ENCODE measurements at places on chromosomes 1 and 21.

GRCh38 chr1:173190101-173190936 is 16.8 kb downstream of the TNFSF4 start:
- peak; percentile 69 for DNase-seq

- DNase-seq = peak; percentile 88
Measured at GRCh38 chr1:36977731-36978406, 56.4 kb downstream of the GRIK3 start.

DNA sequence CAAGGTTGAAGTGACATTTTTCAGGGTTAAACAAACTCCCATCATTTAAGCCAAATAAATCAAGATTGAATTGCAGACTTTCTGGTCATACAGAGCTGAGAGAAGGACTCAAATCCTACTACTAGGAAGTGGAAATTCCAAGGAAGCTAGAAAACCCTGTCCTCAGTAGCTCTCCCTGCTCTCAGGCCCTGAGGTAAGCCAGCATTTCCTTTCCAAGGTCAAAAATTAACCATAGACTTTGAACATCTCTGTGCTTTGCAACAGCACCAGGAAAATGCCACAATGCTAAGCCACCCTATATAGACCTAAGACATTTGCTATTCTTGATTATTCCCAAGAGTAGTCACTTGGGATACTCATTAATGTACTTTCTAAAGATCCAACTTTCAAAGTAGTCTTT is 45.1 kb downstream of the LUZP1 start:
- DNase-seq = no peak

- DNase-seq = no peak
Measured at GRCh38 chr1:221574529-221574928, 167.4 kb downstream of the DUSP10 start.

GRCh38 chr1:227127891-227128290 is 187.8 kb downstream of the COQ8A start:
- DNase-seq = no peak

GRCh38 chr1:150791585-150791984 is 16.5 kb downstream of the CTSK start:
- DNase-seq = no peak

GRCh38 chr1:224212618-224213061 is 29.6 kb downstream of the DEGS1 start:
- DNase-seq = no peak

GRCh38 chr1:97903626-97904025 is 17.2 kb downstream of the DPYD start:
- peak; percentile 88 for DNase-seq

DNA sequence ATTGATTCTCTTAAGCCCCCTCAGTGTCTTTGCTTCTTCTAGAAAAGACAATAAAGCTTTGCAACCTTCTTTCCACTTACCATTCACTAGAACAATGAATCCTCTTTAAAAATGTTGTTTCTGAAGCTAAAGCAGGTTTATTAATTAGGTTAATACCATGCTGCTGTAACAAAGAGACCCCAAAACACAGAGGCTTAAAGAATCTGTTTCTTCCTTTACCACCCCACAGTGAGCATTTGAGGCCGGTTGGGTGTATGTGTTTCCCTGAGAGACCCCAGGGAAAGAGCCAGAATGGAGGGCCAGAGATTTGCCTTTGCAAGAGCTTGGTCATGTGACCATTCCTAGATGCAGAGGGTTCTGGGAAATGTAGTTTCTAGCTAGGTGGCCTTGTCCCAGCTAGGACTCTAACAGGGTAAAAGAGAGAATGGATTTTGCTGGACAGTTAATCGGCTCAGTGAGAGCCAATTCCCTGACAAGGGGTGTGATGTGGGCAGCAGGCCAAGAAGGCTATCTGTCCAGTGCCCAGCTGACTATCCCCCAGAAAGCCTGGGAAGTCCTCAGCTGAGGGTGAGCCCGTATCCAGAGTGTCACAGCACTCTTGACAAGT is 191.8 kb upstream of the TMEM51 start:
- no peak for DNase-seq

DNA sequence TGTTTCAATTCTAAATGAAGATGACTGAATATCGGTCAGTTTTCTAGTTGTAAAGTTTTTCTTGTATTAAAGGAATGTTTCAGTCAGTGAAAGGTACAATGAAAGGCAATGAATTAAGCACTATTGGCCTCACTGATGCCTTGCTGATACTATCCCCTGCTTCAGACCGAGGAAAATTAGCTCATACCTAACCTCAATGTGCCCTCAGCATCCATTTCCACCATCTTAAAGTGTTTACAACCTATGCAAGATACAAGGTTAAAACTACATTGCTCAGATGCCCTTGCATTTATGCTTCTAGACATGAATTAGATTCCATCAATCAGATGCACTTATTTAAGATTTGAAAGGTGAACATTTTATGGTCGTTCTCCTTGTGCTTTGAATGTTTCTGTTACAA is 184.5 kb downstream of the COP1 start:
- no peak for DNase-seq

- no peak for DNase-seq
Measured at GRCh38 chr1:160935527-160936258, 18.9 kb downstream of the ITLN2 start.

DNA sequence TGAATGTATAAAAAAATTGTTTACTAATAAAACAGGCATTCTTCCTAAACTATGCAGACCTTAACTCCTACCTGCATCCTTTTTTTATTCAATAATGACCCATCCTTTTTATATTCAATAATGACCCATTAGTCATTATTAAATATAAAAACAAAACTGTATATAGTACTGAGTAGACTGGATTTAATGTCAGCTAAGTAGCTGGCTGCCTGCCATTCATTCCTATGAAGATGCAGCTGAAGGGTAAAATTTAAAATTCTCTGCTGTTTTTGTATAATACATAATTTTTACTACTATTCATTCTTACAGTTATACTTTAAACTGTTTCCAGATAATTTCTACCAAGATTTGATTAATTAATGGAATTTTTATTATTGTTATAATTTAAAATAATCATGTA is 79.3 kb downstream of the DENND1B start:
- no peak for DNase-seq

DNA sequence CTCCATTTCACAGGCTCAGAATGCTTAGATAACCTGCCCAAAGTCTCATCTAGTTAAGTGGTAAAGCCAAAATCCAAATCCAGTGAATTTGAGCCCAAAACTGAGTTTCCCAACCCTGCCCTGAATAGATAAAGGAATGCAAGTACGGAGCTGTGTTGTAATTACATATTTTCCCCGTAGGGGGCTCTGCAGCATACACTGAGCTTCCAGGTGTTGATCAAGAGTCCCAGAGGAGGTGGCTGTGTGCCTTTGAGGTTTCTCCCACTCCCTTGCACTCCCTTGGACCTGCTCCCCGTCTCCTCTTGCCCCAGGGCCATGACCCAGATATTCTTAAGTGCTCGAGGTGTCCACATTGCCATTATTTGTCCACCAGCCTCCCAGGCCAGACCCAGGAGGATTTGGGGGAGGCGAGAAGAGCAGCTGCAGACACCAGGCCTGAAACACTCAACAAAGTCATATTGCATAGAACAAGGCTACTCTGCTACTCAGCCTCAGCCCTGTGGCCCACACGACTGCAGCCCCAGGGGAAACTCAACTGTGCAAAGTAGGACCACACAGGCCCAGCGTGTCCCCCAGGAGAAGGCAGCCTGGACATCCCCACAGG is 18.4 kb upstream of the LY9 start:
- no peak for DNase-seq

DNA sequence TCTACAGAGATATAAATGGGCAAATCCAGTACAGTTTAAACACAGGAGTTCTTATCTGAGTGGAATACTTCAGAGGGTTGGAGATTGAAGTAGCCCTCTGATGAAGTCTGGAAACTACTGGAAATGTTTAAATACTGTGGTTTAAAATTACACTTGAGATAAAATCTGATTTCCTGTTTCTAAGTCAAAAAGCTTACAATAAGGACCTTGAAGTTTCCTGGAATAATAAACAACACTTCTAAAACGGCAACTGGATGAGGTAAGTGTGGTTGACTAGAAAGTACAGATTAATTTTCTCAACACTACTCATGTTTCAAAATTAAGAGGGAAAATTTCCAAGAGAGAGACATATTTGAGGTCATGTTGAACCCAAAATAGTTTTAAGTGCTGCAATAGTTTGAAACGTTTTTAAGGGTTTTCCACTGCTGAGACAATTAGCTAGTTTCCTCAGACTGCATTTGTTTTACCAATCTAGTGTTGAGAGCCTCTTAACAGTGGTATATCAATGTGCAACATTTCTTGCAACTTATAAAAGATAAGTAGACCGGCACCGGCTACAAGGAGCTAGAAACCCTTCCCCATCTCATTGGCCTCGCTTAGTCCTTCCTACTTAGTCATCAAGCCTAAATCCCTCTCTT is 27.4 kb downstream of the KCNA3 start:
- no peak for DNase-seq

GRCh38 chr1:186482661-186483255 is 21.8 kb upstream of the PDC start:
- peak; percentile 90 for DNase-seq

- no peak for DNase-seq
Measured at GRCh38 chr1:160130486-160130885, 14.9 kb downstream of the ATP1A2 start.

GRCh38 chr1:176843352-176844297 is 320.9 kb downstream of the ASTN1 start:
- DNase-seq = peak; percentile 87

- DNase-seq = no peak
Measured at GRCh38 chr1:168504064-168504837, 39.5 kb downstream of the XCL2 start.

- no peak for DNase-seq
Measured at GRCh38 chr1:41898191-41898713, 20.5 kb downstream of the HIVEP3 start.

DNA sequence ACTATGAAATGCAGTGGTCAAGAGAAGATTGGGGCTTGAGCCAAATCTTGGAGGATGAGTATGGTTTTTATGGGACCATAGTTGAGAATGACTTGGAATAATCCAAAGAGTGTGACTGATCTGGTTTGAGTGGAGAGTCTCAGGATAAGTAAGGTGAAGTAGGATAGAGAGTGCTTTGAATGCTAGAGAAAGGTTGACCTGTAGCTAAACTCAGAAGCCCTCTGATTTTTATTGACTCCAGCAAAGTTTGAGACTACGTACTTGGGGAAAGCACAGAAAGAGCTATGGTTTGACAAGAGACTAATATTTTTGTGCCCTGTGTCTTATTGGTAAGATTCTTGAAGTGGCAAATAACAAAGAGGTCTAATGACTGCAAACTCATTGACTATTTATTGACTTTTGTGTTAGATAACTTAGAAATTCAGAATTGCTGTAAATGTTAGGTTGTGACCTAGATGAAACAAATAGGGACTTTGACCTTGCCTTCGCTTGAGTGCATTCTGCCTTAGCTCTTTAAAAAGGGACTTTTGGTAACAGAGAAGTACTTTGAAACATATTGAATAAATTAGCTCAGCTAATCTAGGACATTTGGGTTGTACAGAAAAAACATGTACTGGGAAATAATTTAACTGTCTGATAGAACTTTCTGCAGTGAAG is 35.1 kb downstream of the UAP1 start:
- no peak for DNase-seq

- DNase-seq = no peak
Measured at GRCh38 chr1:60413091-60413490, 339.5 kb upstream of the C1orf87 start.

DNA sequence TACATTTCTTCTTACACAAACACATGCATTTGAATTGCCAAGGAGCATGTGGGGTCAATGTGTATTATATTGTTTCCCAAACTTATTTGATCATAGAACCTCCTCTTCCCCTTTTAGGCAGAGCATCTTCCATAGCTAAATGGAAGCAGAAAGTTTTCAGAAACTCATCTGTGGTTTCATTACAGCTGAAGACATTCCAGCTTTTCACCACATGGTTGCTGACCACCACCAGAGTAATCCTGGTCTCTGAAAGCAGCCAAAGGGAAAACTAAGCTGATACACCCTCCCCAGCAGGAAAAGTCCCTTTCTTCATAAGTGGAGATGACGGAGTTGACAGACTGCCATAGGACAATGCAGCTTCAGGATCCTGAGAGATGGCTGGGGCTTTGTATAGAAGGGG is 30.2 kb upstream of the OTUD3 start:
- no peak for DNase-seq

GRCh38 chr1:15803380-15803779 is 4.1 kb downstream of the UQCRHL start:
- DNase-seq = peak; percentile 31

- peak; percentile 35 for DNase-seq
Measured at GRCh38 chr21:41142051-41142795, 25.7 kb upstream of the BACE2 start.

DNA sequence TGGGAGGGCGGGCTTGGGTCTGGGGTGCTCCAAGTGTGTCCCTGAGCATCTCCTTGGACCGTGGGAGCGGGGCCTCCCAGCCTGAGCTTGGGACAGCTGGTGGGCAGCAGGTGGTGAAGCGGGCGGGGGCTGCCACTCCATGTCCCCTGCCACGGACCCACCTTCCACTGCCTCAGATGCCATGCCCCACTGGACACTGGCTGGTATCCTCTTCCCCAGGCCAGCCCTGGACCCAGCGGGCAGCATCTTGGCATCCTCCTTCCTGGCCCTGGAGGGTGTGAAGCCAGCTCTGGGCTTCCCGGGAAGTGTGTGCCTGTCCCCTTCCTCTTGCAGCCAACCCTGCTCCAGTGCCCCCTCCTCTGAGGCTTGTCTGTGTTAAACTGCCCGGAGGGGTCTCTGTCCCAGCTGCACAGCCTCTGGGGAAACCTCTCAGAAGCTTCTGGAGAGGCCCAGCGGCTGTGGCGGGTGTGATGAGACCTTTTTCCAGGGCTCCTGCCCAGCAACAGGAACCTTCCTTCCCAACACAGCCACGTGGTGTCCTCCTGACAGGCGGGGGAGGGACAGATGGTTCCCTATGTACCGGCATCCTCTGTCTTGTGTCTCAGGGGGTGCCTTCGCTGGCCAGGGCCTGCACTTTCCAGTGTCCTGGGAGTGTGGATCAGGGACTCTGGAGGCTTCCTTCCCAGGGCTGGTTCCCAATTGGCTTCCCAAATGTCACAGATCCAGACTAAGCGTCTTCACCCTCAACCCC is 81.6 kb upstream of the DISP3 start:
- no peak for DNase-seq

GRCh38 chr1:152168535-152168868 is 9.5 kb upstream of the RPTN start:
- DNase-seq = no peak

DNA sequence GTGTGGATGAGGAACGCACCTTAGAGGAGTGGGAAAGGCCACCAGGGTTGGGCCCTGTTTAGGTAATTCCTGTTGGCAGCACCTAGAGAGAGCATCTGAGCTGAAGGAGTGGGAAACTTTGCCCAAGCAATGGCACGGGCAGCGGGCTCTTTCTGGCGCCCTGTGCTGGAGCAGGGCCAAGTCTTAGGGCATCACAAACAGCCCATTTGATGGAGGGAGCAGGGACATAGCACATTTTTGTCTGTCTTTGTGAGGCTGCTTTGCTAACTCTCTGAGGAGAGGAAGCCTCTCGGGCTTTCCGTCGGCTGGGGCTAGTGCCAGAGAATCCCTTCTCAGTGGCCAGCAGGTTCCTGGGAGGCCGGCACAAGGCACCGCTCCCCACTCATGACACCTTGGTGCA is 22.5 kb upstream of the CNTN2 start:
- no peak for DNase-seq
